Hepatocyte (in vitro differentiated cells): ENCODE measurements at places on chromosomes 11 and 22. TPM values are rescaled to one million over a fixed set of nuclear protein-coding genes. Genes with fewer than 3 reads are reported as not detected.
A peak's percentile ranks its signal among the peaks of the same experiment; 100 is the strongest.

DNA sequence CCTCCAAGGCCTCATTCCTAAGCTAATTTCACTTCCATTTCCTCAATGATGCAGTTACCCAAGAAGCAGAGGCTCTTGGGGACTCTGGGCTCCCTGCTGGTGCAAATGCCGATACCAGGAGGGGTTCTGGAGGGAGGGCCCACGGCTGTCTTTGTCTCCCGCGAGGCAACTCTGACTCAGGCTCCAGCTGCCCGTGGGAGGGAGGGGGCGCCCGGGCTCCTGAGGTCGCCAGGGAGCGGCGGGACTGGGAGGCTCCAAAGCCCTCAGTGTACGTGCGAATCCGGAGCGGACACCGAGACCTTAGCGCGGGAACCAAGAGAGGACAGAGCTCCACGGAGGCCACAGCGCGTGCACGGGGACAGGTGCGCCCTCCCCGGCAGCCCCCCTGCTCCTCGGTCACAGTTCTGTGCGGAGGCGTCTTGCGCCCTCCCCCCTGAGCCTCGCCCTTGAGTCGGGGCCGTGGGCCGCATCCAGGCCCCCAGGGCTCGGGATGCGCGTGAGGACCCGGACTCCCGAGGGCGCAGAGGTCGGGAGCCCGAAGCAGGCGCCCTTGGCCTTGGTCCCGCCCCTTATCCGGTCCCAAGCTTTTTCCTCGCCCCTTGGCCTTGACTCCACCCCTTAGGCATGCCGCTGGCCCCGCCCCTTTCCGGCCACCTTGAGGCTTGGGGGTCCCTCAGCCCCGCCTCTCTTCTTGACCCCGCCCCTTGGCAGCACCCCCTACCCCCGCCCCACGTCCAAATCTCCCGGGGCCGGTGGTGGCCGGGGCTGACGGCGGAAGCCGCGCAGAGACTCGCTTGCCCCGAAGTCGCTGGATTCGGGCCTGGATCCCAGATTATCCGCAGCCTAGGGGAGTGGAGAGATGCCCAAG is 4.7 kb upstream of the SHISA8 start:
- peak; percentile 66 for DNase-seq

- peak; percentile 55 for DNase-seq
These were observed 49.3 kb downstream of the AHNAK start for GRCh38 chr11:62497132-62497801.

- DNase-seq: peak; percentile 54
These were observed 901 bp upstream of the PARVA start for GRCh38 chr11:12376259-12377081.

DNA sequence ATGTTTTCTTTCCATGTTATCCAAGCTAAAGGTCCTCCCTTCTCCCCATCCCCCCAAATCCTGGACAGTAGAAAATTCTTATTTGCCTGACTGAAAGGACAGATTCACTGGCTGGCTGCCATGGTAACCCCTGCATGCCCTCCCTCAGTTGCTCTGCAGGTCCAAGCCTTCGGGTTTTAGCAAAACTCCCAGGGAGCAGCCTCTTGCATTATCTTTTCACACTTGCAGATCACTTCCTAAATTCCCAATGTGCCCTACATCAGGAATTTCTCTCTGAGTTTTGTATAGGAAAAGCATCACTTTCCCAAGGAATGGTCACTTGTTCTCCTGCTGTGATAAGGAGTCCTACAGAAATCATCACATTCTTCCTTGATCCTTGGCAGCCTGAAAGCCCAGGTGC is 75.0 kb upstream of the TENM4 start:
- no peak for DNase-seq

DNA sequence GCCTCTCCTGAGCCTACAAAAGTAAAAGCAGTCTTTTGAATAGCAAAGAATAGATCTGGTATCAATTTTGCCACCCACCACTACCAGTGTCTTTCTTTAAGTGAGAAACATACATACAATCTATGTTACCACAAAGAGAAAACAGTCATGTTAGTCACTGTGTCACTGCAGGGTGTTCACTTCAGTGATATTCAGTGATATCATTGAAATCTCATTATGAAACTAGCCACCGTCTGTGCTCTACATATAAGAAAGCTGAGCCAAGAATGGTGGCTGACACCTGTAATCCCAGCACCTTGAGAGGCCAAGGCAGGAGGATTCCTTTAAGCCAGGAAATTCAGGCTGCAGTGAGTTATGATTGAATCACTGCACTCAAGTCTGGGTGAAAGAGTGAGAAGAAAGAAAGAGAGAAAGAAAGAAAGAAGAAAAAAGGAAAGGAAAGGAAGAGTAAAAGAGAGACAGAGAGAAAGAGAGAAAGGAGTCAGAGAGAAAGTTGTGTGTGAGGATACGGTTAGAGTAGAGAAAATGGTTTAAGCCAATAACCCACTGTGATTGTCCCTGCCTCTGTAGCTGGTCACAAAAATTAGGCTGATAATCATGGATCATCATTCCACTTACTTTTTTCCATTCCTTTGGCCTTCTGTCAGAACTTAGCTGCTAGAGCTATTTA is 847.1 kb downstream of the FAM181B start:
- DNase-seq: no peak

- no peak for DNase-seq
These were observed 102.9 kb upstream of the PAX6 start for GRCh38 chr11:31913985-31914384.

DNA sequence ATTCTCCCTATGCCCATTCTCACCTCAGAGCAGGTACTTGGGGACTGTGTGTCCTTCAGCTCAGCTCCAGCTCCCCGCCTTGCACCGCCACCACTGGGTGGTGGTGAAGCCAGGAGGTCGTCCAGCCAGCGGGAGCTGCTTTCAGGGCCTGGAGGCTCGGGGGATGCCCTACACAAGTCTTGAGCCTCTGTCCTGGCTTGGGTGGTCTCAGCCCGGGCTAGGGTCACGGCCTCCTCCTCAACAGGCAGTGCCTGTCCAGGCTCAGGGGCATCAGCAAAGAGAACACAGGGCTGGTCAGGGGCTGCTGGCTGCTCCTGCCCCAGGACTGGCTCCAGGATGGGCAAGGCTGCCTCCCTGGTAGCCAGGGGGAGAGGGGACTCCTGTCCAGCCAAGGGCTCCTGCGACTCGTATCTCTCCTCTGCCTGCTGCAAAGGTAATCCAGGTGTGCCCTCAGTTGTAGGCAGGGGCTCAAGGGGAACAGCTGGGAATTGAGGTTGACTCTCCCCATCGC is 12.2 kb downstream of the TNKS1BP1 start:
- DNase-seq: no peak

DNA sequence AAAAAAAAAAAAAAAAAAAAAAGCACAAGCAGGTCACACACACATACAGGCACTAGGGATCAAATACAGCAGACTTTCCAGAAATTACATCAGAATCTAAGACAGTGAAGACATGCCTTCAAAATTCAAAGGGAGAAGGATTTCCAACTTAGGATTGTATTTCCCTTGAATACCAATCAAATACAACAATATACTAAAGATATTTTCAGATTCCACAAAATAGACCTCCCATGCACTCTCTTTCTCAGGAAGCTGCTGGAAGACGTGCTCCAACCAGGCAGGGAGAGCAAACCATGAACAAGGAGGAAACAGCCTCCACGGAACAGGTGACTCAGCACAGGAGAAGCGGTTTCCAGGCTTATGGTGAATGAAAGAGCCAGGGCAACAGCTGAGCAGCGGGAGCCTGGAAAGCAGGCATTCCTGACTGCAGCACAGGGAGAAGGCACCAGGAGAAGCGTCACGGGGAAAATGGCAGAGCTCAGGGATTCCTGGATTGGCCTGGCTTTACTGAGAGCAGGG is 32.0 kb downstream of the TMEM184B start:
- peak; percentile 82 for DNase-seq

- no peak for DNase-seq
These were observed 365.2 kb upstream of the DDI1 start for GRCh38 chr11:103671143-103671651.

GRCh38 chr11:67564230-67564629 is 19.4 kb upstream of the GSTP1 start:
- DNase-seq: no peak

DNA sequence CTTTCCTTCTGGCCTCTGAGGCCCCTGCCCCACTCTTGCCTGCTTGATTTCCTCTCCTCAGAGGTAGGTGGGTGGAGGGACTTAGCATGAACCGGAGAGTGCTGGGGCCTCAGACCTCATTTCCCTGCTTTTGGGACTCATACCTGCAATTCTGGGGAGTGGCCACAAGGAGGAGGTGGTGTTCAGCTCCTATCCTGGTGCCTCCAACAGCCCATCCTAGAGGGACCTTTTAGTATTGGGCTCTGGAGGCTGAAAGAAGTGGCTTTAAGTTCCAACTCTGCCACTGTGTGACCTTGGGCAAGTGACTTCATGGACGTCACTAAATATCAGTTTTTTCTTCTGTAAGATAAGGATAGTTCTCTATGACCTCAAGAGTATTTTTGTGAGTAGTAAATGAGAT is 98.6 kb downstream of the KIAA1671 start:
- no peak for DNase-seq

- DNase-seq: no peak
These were observed 107.3 kb upstream of the HSD17B12 start for GRCh38 chr11:43573233-43573632.

GRCh38 chr22:49632199-49633009 is 195.3 kb downstream of the BRD1 start:
- DNase-seq: peak; percentile 90

GRCh38 chr11:134398079-134398444 is 14.0 kb downstream of the B3GAT1 start:
- DNase-seq: no peak

DNA sequence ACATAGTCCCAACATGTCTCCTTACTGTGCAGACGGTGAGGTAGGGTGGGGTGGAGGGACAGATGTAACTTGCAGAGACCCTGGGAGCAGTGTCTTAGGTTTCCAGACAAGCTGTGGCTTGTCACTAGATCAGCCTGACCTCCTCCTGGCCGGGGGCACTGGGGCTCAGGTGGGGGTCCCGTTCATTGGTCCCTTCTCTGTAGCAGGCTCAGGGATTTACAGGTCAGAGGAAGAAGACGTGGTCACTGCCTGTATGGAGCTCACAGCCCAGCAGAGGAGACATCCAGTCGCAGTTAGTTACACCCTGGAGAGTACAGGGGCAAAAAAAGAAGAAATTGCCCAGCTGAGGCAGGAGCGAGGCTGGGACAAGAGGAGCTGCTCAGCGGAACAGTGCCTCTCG is 22.0 kb upstream of the TUB start:
- DNase-seq: no peak

DNA sequence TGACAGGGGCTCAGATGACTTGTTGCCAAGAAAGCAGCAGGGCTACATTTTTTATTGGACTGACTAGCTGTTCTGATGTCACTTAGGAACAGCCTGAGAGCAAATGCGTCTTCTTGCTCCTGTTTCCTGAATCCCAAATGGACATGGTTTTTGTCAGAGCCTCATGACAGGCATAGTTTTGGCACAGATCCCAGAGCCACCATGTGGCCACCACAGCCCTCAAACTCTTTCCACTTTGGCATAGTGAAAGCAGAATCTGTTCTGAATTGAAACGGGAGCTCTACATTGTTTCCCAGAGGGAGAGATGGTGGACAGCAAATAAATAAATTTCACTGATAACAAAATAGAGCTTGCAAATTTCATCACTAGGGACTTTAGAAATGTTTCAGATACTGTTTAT is 222.2 kb downstream of the C11orf87 start:
- DNase-seq: peak; percentile 20

DNA sequence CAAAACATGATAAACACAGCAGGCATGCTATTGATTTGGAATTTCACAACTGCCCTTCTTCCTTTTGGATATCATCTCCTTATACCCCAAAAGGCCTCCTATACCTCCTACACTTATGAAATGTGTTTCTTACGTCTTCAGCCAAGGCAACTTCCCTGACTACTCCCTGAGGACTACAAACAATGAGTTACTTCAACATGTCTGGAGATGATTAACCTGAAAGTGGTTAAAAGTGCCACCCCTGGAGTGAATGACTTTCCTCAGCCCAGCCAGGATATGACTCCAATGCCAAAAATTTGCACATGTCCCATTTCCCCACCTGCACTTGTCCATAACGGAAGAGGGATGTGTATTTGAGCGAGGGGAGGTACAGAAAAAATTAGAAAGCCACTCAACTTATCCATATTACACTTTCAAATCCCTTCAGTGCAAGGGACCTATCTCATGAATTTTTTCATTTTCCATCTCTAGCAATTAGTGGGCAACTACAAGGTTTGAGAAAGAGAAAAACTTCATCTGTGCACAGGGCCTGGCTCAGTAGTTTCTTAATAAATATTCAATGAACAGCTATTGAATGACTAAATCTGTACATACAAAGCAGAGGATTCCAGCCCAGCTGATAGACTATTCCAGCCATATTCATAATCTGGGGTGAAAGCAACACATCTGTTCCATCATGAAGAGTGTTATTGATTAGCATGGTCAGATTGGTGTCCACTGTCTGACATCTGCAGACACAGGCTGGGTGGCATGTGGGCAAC is 36.8 kb downstream of the KIRREL3 start:
- no peak for DNase-seq

GRCh38 chr11:35846874-35847273 is 97.0 kb upstream of the LDLRAD3 start:
- no peak for DNase-seq

DNA sequence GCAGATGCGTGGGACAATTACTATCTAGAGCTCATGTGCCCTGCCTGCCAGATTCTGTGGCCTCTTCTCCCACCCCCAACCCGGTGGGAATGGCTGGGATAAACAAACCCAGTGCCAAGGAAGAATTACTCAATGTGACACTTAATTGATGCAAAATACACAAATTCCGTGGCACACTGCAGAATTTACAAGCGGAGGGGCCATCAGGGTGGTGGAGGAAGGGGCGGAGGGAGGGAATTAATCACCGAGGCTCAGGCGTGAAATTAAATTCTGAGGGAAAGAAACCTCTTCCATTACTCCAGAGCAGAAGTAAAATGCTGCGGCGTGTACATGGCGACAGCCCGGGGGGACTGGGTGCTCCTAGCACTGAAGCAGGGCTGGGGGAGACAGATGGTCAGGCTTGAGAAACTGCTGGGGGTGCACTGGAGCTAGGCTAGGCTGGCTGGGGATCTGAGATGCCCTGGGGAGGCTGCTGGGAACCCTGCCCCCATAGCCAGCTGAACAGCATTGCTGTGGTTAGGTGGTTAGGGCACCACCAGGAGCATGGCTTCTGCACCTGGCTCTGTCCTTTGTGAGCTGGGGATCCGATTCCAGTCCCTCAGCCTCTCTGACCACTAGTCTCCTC is 200.6 kb downstream of the CEP164 start:
- no peak for DNase-seq

Gene OLFML1
- total RNA-seq: 9.3 and 11.4 TPM in 2 replicates

Gene GLYAT
- total RNA-seq: 0.77 and 3.1 TPM in 2 replicates

Gene C11orf21
- 0.17 TPM in 1 of 2 replicates, not detected in the other for total RNA-seq

Gene PCNX3
- total RNA-seq: 22.2 and 27.4 TPM in 2 replicates

Gene OR51B2
- not detected in 2 replicates for total RNA-seq

Gene PNPLA3
- total RNA-seq: 14.4 and 17.1 TPM in 2 replicates

Gene CNTN5
- 9.1 and 10.6 TPM in 2 replicates for total RNA-seq

Gene NUP98
- 81.4 and 95.9 TPM in 2 replicates for total RNA-seq

Gene VSIG10L2
- not detected in 2 replicates for total RNA-seq

Gene TNNI2
- total RNA-seq: 0.73 and 2.4 TPM in 2 replicates

Gene NLRP6
- total RNA-seq: not detected in 2 replicates
